Panc1 (cell line): ENCODE measurements at places on chromosomes 3 and 15. TPM values are rescaled to one million over a fixed set of nuclear protein-coding genes. Genes with fewer than 3 reads are reported as not detected.

GOLGA8J gene
- 0.44 TPM for total RNA-seq

SI gene
- total RNA-seq, result not detected

MSL2 gene
- total RNA-seq, result 35.6 TPM

CCK gene
- not detected for total RNA-seq

C2CD4A gene
- 0.15 TPM for total RNA-seq

CD200R1 gene
- total RNA-seq, result 0.05 TPM

ROPN1 gene
- total RNA-seq, result not detected

SLC28A1 gene
- total RNA-seq, result not detected

LRRN1 gene
- total RNA-seq, result 0.13 TPM

MOBP gene
- total RNA-seq, result not detected

VWA5B2 gene
- total RNA-seq, result 0.28 TPM

CKMT1B gene
- 2.4 TPM for total RNA-seq

TMEM207 gene
- total RNA-seq, result not detected

FOXB1 gene
- 0.64 TPM for total RNA-seq
